ENCODE measurements at places on chromosomes 11 and 22.

DNA sequence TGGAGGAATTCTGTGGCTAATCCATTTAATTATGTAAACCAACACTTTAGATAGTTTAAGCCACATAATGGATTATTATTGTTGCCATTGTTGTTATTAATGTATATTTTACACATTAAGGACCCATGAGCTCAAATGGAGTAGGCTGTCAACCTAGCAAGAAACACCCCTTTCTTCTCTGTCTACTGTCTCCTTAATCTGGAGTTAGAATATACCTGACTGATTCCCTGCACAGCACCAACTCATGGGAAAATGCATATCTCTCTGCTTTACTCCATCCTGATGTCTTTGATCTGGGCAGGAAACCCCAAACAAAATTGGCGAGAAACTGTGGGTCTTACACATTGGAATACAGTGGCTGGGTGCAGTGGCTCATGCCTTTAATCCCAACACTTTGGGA, 24.0 kb upstream of the ME3 start:
- no peak for DNase-seq

DNA sequence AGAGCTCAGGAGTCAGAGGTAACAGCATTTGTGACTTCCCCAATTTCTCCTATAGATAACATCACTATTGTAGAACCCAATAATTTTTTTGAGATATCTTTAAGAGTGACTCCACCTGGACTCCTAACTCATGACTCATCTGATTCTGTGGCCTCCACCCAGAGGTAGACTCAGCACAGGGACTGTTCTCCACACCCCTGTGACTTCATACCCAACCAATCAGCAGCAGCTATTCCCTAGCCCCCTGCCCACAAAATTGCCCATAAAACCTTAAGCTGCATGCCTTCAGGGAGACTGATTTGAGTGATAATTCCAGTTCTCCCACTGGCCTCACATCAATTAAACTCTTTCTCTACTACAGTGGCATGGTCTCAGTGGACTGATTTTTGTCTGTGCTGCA, 475.4 kb upstream of the FAT3 start:
- DNase-seq: no peak

DNA sequence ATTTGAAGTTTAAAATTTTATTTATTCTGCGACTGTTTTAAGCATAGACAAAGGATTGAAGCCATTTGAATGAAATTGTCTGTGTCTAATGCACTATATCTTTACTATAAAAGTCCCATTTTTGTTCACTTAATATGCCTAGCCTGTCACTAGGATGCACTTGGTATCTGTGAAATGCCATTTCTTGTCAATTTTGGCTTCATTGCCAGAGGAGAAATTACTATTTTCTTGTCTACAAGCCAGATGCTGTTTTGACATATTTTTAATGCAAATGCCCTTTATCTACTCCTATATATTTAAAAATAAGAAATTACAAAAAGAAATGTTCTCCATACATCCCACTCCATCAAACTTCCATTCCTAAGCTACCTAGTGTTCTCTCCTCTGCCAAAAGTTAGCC, 1704.5 kb upstream of the RAG2 start:
- DNase-seq: no peak

- no peak for DNase-seq
Observed at GRCh38 chr11:25793637-25794036, 538.3 kb upstream of the ANO3 start.

DNA sequence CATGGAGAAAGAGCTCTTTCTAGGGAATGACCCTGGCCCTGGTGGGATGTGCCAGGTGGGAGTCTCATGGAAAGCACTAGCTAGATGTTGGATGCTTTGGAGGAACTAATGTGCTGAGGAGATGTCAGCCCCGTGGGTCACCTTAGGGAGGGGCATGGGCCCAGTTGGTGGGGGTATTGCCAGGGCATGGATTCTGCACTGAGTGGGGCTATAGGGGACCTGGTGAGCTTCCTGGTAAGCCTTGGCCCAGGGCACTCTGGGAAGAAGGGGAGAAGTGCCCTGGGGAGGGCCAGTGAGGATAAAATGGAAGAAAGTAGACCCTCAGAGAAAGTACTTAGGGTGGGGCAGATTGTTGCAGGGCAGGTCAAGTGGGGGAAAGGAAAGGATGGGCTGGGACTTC, 65.2 kb upstream of the SORL1-AS1 start:
- no peak for DNase-seq

- DNase-seq: no peak
Observed at GRCh38 chr11:35407041-35407440, 12.3 kb downstream of the SLC1A2 start.
